Dorsolateral prefrontal cortex (tissue), 122 donors: ENCODE measurements at places on chromosomes 6 and 20.

- DNase-seq, result no peak
Measured at GRCh38 chr20:23106271-23106851, 20.2 kb upstream of the CD93 start.

GRCh38 chr6:6178795-6179194 lies 141.7 kb downstream of the F13A1 start:
- no peak for DNase-seq

DNA sequence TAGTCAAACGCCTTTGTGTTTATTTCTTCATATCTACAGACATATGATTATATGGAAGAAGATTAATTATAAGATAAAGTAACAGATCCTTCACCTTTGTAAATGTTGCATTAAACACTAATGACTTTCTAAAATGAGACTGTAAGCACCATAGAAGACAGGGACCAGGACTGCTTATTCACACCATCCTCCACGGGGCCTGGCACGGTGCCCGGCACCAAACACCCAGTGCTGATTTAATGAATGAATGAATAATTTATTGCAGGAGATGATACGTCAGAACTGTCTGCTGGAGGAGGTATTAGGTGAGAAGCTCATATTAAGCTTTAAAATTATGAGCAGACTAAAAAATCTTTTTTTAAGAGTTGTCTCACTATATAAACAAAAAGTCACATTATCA lies 88.3 kb downstream of the SLX4IP start:
- no peak for DNase-seq

GRCh38 chr6:107064579-107065065 lies 36.6 kb downstream of the MTRES1 start:
- no peak for DNase-seq

- DNase-seq, result no peak
Measured at GRCh38 chr6:30926644-30927043, 5.3 kb downstream of the SFTA2 start.

DNA sequence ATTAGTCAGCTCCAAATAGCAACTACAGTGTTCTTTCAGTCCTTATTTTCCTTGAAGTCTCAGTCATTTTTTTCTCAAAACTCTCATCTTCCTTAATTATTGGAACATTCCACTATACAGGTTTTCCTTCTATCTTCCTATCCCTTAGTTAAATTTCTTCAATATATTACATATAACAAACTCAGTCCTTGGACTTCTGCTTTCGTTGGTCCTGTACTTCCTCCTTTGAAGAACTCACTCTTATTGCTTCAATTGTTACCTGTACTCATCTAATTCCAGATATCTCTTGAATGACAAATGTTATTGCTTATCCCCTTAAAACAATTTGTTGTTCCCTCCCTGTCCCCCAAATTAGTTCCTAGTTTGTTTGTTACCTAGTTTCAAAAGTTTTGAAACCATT lies 67.7 kb upstream of the NOTCH4 start:
- no peak for DNase-seq

- DNase-seq, result no peak
Measured at GRCh38 chr6:135383301-135383700, 114.2 kb downstream of the AHI1 start.

GRCh38 chr6:123380257-123380656 lies 256.5 kb downstream of the TRDN start:
- no peak for DNase-seq

- DNase-seq, result no peak
Measured at GRCh38 chr6:39466631-39467030, 144.1 kb upstream of the KCNK16 start.

GRCh38 chr20:50731930-50732690 lies 730 bp downstream of the PARD6B start:
- no peak for DNase-seq

DNA sequence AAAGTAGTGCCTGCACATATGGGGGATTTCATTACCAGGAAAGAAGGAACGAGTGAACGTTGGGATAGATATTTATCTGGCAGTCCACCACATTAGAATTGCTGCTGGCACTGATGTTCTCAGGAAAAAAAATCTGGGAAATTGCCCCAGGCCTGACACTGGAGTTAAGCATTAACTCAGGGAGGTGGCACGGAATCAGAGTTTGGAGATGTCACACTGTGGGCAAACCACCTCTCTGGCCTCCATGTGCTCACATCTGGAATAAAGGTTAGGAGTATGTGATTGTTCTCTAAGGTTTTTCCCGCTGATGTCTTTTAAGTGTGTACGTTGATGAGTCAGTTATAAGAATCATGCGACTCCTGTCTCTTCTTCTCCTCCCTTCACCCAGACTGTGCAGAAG lies 7.9 kb downstream of the TGM3 start:
- no peak for DNase-seq

GRCh38 chr20:57928181-57928967 lies 218.6 kb upstream of the PMEPA1 start:
- DNase-seq, result no peak

- no peak for DNase-seq
Measured at GRCh38 chr6:101110814-101111213, 229.7 kb upstream of the ASCC3 start.

GRCh38 chr6:56223995-56224394 lies 23.4 kb downstream of the COL21A1 start:
- no peak for DNase-seq

DNA sequence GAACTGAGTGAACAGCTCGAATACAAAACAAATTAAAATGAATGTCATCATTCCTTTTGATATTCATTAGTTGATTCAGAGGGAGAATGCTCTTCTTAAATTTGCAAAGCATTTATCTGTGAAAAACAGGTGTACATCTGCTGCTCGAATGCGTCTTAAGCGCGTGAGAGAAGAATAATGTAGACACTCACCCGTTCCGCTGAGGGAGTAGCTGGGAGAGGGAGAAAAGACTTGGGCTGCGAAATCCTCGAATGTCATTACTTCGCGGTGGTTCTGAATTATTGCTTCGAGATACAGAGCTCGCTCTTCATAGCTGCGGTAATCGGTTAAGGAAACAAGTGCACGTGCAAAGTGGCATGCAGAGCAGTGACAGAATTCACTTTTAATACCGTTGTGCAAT lies 43.9 kb downstream of the INSM1 start:
- no peak for DNase-seq

DNA sequence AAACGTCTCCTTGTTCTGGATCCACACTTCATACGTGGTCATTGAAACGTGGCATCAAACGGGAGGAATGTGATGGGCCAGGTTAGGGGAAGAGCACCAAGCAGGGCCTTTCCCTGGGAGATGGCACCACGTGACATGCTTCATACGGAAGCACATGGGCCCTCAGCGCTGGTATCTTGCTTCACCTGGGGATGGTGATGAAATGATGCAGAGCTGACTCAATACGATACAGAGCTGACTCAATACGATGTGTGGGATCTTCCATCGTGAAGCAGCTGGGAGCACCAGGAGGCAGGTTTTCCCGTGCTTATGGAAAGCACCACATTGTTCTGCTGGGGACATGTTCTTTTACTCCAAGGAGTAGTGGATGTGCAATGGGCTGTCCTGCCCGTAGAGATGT lies 22.5 kb upstream of the TAGAP start:
- no peak for DNase-seq
